ENCODE measurements at places on chromosomes 13 and 19.

DNA sequence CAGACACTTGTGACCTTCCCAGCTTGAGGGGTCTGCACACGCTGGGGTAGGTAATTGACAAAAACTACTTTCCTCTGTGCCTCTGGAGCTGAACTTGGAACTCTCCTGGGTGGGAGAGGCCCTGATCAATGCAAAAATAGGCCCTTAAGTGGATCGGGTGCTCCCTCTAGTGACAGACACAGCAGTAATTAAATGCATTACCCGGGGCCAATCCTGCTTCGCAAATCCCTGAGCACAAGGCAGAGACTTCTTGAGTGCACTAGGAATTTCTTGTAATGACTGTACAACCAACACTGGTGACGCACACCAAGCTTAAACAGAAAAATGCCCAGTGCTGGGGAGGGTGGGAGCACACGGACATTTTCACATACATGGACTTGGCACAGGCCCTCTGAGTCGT is 10.6 kb upstream of the UBE2S start:
- peak; percentile 90 for DNase-seq

- DNase-seq, result no peak
Measured at GRCh38 chr19:55275851-55276719, 3.8 kb downstream of the HSPBP1 start.

- no peak for DNase-seq
Measured at GRCh38 chr13:20487927-20488326, 37.7 kb downstream of the CRYL1 start.

DNA sequence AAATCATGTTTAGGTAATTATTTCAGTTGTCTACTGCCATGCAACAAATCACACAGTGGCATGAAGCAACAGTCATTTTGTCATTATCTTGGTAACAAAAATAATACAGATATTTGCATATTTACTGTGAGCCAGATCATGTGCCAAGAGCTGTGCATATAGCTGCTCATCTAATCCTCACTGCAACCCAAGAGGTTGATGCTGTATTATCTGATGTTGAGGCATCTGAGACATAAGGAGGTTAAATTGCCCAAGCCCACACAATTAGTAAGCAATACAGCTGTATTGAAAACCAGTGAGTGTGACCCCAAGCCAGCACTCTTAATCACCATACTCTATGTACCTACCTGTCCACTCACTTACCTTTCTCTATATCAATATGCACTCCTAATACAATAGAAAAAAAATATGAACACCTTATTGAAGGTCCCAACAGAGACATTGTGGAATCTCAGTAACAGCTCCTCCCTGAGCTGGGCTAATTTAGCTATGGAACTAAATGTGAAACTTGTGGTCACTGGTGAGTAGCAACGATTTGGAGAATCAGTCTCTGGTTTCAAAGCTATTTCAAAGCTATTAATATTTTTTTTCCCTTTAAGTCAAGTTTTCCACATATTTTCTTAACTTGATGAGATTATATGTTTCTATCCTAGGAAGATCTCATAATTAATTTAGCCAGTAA is 185.2 kb downstream of the KLF12 start:
- no peak for DNase-seq

DNA sequence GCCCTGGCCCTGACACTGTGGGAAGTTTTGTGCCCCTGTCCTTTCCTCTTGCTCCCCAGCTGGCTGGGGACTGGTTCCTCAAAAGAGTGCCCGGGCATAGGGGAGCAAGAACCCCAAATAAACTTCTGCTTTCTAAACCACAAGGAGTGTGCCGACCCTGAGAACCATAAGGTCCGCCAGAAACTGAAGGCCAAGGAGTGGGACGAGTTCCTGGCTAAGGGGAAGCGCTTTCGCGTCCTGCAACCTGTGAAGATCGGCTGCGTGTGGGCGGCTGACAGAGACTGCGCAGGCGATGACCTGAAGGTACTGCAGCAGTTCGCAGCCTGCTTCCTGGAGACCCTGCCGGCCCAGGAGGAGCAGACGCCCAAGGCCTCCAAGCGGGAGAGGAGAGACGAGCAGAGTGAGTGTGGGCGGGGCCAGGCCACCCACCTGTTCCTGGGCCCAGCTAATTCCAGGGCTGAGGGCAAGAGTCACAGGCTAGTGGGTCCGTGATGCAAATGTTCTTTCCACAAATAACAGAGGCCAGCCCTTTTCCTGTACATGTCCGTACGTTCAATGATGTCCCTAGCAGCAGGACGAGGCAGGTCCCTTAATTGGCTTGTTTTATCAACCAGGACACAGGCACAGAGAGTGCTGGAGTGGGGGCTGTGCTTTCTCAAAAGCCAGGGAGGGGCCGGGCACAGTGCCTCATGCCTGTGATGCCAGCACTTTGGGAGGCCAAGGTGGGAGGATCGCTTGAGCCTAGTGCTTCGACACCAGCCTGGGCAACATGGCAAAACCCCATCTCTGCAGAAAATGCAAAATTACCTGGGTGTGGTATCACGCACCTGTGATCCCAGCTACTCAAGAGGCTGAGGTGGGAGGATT is 25.6 kb downstream of the UBXN6 start:
- DNase-seq, result no peak

- DNase-seq, result no peak
Measured at GRCh38 chr13:76886005-76886291, 257 bp downstream of the KCTD12 start.
